ENCODE measurements at places on chromosomes 11 and 22.

DNA sequence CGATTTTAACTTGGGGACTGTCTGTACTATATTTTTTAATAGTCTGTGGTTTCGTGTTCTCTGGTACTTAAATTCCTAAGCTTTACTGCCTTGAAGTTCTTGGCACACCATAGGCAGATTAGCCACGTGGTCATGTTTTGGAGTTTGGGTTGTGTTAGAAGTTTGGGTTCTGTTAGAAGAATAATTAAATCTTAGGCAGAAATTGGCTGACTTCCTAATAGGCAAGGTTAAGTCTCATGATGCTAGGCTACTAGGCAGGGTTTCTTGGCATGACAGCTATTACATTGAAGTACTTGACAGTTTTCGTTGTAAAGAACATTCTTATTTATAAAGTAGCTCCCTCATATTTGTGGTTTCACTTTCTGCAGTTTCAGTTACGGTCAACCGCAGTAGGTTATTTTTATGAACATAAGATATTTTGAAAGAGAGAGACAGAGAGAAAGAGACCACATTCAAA, 30.0 kb upstream of the MMP7 start:
- DNase-seq = no peak

GRCh38 chr11:88277349-88277915, 60.1 kb downstream of the CTSC start:
- DNase-seq = no peak

DNA sequence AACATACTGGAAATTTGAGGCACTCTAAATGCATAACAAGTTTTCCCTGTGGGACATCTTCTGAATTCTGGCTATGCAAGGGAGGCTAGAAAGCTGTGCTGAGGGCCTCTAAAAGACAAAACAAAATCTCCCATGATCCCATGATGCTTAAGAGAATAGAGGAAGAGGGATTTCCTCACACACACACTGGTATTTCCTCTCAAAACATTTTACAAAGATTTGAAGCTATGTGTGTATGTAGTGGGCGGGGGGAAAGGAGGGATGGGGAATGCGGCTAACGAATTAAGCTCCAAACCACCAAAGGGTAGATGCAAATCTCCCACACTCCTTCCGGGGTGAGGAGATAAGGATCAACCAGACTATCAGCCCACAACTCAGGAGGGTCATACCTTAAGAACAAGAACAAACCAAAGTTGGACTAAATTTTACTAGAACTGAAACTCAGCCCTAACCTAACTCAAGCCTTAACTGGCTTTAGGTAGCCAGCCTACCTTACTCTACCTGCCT, 6.0 kb downstream of the OR2AT4 start:
- no peak for DNase-seq

GRCh38 chr11:8058216-8058615, 22.8 kb upstream of the TUB start:
- no peak for DNase-seq
